ENCODE measurements at places on chromosomes 2 and 18.

- no peak for DNase-seq
These were observed 195.1 kb downstream of the EXOC6B start for GRCh38 chr2:72630767-72631166.

- DNase-seq, result no peak
These were observed 199.1 kb downstream of the FBXO15 start for GRCh38 chr18:73948497-73948896.

GRCh38 chr18:39513186-39513585 is 1947.6 kb upstream of the CELF4 start:
- DNase-seq, result no peak

DNA sequence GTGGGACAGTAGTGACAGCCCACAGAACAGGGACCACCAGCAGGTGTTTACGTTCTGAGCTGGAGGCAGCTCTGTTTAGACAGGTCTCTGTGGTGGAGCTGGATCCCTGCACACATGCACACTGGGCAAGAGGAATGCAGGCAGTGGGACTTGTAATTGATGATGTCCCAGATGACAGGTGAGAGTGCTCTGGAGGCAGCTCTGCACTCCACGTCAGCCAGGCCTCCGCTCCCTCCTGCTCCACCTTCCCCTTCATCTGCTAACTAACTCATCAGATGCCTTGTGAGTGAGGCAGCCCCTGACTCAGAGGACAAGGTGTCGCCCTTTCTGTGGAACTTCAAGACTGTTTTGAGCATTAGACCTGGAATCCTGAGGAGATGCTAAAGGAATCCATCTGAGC is 53.2 kb downstream of the SH3YL1 start:
- DNase-seq, result no peak

DNA sequence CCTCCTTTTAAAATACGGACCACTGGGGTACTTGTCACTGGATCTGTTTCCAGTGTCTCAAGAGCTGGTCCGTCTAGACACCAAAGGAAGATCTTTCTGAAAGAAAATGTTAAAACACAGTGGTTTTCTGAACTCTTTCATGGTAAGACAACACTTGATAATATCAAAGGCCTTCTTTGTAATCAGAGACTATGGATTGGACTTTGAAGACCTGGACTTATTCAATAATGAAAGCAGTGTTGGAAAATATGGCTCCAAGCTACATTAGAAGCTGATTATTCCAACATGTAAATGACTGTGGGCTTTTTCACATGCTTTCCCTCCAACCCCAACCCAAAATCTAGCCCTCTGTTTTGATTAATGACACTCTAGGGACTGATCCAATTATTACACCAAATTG is 329.4 kb upstream of the LYPD1 start:
- no peak for DNase-seq

DNA sequence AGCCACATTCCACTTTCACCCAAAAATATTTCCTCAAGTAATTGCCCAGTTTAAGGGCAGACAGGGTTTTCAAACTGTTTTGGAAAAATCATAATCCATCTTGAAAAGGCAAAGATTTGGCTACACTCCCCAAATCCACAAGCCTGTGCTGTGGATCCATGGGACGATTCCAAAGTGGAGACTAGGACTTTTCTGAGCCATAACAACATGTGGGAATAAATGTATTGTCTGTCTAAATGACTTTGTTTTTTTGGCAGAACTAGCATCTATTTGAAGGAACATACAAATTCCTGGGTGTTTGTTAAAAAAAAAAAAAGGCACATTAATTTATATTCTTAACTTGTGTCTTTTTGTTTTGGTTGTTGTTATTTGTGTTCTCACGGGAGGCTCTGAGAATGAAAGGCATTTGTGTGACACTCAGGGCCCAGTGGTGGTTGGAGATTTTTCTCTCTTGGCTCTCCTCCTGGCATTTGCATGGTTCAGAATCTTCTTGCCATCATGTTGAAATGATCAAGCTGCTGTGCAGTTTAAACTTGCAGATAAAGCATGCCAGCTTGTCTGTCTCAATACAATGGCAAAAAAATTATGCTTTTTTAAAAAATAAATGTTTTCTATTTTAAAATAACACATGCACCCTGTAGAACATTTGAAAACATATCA is 277.4 kb downstream of the EN1 start:
- no peak for DNase-seq

GRCh38 chr2:42828487-42829425 is 36.4 kb upstream of the HAAO start:
- DNase-seq, result peak; percentile 82

- no peak for DNase-seq
These were observed 8.0 kb upstream of the SPEG start for GRCh38 chr2:219426534-219427136.

DNA sequence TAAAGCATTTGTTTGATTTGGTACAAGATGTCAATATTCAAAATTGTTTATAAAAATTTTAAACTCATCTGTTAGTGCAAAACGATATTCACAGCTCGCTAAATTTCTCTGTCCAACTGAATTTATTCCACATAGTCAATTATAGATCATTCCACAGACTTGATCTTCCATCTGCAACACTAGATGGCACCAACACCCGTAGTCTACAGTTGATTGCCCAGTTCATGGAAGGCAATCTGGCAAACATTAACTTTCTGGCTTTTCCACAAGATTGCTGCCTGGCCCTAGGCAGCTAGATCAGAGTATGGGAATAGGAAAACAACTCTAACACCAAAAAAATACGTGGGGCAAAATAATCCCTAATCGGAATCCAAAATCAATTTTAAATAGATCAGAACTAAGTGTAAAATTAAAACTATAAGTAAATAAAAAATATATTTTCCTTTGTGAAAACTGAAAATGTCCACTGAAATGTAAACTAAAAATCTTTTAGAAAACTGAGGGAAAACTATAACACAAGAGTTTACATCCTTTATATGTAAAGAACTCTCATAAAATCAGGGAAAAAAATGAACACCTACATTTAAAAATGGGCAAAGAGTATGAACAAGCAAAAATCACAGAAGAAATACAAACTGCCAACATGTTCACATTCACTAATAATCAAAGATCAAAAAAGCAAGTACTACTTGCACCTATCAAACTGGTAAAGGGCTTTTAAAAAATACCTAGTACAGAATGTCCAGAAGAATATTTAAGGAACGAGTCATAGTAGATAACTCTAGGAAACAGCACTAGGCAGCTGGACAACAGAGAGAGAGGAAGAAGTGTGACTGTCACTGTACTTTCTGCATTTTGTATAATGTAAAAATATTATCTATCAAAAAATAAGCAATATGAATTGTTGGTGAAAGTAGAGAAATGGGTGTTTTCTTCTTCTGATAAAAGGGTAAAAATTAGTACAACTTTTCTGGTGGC is 35.0 kb downstream of the RTN4 start:
- DNase-seq, result peak; percentile 21

DNA sequence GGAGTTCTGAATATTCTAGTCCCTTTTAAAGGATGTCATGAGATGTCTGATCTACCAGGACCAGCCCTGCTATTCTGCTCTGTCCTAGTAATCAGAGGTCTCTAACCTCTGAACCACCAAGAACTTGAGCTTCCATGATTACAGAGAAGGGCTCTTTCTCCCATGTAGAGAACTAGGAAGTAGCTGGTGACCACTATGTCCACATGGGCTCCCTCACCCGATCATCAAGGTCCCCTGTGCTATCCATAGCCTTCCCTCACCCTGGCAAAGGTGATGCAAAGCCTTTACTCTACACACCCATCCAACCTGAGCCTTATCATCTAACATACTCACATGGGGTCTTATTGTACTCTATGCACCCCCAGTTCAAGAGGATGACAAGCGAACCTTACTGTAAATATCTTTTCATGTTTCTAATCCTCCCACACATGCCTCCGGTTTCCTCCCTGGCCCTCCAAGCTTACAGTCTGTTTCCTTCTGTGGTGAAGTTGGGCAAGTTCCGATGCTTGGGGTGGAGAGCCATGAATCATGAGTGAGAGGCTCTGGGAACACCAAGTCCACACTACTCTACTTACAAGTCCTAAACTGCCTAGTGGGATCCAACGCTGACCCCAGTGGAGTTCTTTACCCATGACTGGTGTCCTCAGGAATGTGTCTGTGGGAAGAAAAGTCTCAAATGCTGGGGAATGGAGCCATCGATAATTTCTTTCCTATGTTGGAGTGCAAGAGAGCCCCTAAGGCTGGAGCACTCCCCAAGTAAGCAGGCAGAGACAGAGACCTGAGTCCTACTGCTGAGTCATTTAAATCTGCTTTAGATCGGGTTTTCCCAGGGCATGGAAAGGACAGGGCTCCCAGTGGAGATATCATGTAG is 73.3 kb upstream of the KLF7 start:
- DNase-seq, result no peak

DNA sequence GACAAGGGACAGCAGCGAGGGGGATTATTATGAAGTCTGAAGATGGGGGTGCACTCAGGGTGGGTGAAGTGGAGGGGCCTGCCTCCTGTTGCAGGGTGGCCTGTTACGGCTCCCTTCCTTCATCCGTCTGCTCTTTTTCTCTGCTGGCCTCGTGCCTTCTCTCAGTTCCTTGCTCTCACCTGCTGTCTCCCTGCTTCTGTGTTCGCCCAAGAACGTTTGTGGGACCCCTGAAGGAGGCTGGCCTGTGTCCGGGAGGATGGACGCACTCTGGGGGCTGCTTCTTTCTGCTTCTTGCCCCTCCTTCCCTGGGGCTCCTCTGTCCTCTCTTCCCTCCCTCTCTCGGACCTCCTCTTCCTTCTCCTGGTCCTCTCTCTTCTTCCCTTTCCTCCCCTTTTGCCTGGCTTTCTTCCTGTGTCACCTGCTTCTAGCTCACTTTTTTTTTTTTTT is 13.8 kb downstream of the MROH2A start:
- no peak for DNase-seq

DNA sequence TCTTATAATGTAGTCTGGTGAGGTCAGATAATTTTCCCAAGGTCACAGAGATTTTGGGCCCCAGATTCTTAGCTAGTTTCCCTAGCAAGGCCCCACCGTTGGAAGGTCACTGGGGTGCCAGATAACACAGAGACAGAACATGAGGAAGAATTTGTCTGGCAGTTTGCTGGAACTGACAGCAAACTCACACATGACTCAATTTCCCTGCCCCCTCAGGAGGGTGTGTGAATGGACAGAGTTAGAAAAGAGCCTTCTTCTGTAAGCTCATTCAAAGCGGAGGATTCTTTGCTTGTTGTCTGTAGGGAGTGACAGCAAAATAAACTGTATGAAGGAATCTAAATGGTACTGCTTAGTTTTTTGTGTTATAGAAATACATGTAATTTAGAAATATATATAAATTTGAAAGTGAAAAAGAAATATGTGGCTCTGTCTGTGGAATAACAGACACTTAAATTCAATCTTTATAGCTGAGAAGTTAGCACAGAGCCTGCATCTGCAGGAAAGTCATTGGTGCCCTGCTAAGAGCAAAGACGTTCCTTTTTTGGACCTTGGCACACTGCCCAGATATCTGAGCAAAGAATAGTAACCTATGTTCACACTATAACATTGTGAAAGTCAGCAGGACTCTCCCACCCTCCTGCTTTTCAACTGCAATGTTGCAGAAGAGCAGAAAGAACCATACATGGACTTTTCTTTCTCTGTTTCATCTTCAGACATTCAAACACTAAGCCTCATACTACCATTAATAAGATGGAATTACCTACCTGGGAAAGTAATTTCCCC is 2.1 kb downstream of the MDH1 start:
- DNase-seq, result no peak

- DNase-seq, result peak; percentile 57
These were observed 56.1 kb upstream of the SLC35G4 start for GRCh38 chr18:11553098-11553940.

DNA sequence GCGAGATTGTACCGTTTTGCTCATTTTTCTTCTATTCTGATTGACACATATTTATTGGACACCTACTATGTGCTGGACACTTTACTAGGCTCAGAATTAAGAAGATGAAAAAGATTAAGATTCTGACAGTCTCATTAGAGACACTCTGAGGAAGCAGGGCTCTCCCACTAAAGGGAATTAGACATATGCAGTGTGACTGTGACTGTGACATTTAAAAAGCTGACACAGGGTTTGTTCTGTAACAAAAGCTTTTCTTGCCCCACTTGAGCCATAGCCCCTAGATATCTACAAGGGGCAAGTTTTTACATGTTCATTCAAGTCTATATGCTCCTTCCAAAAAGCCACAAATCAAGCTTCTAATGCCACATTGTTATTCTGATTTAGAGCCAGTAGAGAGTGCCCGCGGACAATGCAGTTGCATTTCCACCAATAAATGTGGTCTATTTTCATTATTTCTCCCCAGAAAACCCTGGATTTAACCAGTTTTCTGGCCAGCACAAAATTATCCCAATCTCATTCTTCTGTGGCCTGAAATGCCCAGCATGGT is 9.8 kb downstream of the ARHGAP25 start:
- DNase-seq, result no peak

GRCh38 chr2:237895544-237896506 is 36.4 kb downstream of the RAMP1 start:
- no peak for DNase-seq

DNA sequence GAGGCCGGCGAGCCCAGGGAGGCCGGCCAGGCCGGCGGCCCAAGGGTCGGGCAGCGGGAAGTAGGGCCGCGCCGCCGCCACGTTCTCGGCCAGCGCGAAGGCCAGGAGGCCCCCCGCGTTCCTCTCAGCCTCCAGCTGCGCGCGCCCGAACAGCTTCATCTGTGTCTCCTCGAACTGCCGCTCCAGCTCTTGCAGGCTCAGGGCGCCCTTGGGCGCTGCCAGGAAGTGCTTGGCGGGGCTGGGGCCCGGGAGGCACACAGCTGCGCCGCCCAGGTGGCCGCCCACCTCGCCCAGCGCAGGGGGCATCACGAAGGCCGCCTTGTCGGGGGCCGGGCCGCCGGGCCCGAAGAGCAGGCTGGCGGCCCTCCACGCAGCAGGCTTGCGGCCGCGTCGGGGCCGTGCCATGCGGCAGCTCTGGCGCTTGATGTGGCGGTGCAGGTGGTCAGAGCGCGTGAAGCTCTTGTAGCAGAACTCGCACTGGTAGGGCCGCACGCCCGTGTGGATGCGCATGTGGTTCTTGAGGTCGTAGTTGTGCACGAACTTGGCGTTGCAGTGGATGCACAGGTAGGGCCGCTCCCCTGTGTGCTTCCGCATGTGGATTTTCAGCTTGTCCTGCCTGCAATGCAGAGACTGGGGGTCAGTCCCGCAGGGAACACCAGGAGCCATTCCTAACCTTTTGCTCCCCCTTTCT is 99.0 kb upstream of the SMAD2 start:
- no peak for DNase-seq

- no peak for DNase-seq
These were observed 775.5 kb downstream of the RNF144A start for GRCh38 chr2:7692657-7693161.

GRCh38 chr2:186256540-186256939 is 229.5 kb upstream of the ZC3H15 start:
- DNase-seq, result no peak

Data from WTC11 (cell line).